ENCODE measurements at places on chromosomes 5 and 9.

- DNase-seq = no peak
These were observed 116.0 kb downstream of the SVEP1 start for GRCh38 chr9:110463499-110463898.

DNA sequence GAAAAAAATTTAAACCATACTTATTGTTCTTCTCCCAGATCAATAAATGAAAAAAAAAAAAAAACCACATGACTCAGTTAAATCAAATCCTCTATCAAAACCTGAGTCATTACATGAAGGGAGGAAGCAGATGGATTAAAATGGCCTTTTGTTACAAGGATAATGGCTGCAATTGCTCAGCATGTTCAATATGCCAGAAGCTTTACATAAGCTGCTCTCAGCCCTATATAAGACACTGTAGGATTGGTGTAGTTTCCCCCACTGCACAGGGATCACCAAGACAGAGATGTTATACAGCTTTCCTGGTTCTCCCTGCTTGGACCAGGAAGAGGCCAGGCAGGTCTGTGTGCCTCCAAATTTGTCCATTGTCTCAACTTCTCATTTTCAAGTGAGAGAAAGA lies 101.6 kb upstream of the MAP1B start:
- no peak for DNase-seq

GRCh38 chr9:76219560-76220151 lies 174.6 kb downstream of the RFK start:
- DNase-seq = no peak

DNA sequence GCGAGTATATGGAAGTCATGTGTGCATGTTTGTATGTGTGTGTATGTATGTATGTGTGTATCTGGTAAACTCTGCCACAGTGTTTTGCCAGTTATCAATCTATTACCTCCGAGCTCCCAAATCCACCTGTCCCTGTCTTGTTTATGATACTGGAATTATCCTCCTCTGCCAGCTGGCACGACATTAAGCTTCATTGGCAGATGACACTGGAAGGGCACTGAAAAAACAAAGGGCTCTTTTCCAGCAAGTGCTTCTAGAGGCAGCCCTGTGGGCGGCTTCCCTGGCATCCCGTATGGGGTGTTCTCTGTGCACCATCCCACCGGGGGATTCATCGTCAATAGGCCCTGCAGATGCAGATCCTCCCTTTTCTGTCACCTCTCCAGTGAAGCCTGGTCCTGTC lies 221.5 kb downstream of the MSX2 start:
- no peak for DNase-seq

- DNase-seq = no peak
These were observed 1191.9 kb upstream of the NUDT12 start for GRCh38 chr5:104754311-104754995.

- peak; percentile 34 for DNase-seq
These were observed 4.3 kb upstream of the EMB start for GRCh38 chr5:50445296-50445949.

- no peak for DNase-seq
These were observed 53.3 kb downstream of the RAPGEF6 start for GRCh38 chr5:131581702-131582101.

DNA sequence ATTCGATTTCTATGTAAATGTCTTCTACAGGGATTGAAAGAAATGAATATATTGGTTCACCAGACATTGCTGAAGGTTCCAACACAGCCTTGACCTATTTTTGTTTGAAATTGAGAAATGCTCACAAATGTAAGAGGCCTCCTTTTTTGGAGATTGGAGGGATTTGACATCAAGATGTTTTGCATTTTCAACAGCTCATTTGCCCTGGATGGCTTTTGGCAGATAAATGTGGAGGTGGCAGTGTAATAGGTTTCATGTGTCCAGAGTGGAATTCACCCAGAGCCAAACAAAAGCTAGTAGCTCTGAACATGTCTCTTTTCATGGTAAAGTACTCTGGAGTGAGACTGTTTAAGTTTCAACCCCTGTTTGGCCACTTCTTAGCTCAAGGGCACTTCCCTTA lies 77.3 kb downstream of the PALM2AKAP2 start:
- no peak for DNase-seq

GRCh38 chr5:36138900-36139683 lies 12.6 kb downstream of the LMBRD2 start:
- DNase-seq = no peak

GRCh38 chr5:25027526-25027925 lies 382.7 kb upstream of the CDH10 start:
- DNase-seq = no peak

DNA sequence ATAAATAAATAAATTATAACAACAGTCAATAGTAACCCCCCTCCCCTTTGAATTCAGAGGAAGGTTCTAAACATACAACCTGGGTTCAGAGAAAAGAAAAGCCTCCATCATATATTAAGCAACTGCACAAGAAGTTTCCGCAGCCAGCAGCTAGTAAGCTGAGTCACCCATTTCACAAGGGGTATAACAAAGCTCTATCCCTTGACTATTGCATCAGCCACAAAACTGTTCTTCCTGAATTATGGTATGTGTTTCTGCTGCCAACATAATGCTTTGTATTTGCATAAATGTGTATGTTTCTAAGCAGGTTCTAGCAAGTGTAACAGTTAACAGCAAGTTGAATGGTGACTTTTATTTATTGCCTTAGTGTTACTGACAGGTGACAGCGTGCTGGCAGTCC lies 6.8 kb upstream of the CEP120 start:
- peak; percentile 84 for DNase-seq

GRCh38 chr9:99176527-99177013 lies 45.2 kb downstream of the ALG2 start:
- no peak for DNase-seq

DNA sequence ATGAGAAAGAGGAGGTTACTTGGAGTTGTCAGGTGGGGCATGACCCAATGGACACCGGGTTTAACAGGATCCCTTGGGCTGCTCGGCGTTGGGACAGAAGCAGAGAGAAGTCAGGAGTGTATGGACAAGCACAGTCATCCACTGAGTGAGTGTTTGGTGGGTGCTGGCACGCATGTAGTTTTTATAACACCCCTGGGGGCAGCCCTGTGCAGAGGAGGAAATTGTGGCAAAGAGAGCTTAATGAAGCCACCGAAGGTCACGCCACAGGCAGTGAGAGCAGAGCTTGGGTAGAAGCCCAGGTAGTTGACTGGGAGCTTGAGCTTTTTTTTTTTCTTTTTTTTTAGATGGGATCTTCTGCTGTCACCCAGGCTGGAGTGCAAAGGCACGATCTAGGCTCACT lies 43.2 kb upstream of the IER5L start:
- DNase-seq = no peak

Data from suppressor macrophage treated with lipopolysaccharide for 1 hour (primary cell).